Stimulated activated naive CD4-positive, alpha-beta T cell treated with Interleukin-2 at 50 U/mL for 16 hours (primary cell): ENCODE measurements at places on chromosomes 2 and 18.

GRCh38 chr18:48657447-48658120, 118.8 kb downstream of the CTIF start:
- DNase-seq = no peak

DNA sequence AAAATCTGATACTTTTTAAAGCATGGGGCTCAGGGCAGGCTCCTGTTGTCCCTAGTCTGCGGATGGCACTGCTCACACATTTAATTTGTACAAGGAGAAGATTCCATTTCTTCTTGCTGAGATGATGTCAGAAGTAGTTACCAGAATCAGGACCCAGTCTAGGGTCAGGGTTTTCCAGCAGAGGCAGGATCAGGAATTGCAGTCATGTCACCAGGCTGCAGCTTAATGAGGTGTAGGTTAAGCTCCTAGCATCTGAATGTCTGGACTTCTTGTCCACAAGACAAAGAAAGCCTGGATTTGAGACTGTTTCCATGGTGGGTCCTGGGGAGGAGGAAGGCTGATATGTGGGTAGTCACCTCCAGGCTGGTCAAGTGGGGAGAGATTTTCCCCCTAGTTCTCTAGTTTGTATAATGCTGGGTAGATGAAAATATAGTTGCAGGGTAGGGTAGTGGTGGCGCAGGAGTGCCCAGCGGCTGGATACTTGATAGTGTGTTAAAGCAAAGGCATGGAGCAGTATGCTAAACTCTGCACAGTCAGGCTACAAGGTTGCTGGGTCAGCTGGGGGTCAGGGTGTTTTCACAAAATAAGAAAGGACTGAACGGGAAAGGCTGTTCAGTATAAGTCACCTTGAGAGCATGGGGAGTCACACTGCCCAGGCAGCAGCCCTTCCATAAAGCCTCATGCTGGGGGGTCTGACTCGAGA, 148.4 kb downstream of the PRKCE start:
- DNase-seq = no peak

DNA sequence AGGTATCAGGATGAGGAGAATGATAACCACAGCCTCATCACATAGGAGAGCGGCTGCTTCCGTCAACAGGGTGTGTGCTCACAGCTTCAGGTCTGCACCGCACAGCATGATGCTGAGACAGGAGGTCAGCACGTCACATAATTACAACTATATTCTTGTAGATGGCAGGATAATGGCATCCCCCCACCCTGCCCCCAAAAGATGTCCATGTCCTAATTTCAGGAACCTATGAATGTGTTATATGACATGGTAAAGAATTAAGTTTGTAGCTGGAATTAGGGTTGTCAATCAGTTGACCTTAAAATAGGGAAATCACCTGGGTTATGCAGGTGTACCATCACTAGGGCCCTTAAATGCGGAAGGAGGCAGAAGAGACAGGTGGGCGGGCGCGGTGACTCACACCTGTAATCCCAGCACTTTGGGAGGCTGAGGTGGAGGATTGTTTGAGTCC, 73.9 kb downstream of the ARL4C start:
- DNase-seq = peak; percentile 38

DNA sequence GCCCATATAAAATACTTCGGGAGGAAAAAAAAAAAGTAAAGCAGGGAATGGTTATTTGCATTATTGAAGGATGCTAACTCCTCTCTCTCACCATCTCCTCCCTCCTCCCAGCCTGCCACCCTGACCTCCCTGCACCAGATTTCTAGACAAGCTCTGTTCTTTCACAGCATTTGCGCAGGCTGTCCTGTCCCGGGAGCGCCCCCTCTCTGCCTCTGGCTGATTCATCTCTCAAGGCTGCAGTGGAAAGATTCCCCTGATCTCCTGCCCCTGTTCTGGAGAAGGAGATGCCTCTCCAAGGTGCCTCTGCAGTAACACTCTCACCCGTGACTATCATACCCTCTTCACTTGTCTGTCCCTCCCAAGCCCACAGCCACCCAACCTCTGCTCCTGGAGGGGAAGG, 38.5 kb downstream of the COL4A4 start:
- no peak for DNase-seq

DNA sequence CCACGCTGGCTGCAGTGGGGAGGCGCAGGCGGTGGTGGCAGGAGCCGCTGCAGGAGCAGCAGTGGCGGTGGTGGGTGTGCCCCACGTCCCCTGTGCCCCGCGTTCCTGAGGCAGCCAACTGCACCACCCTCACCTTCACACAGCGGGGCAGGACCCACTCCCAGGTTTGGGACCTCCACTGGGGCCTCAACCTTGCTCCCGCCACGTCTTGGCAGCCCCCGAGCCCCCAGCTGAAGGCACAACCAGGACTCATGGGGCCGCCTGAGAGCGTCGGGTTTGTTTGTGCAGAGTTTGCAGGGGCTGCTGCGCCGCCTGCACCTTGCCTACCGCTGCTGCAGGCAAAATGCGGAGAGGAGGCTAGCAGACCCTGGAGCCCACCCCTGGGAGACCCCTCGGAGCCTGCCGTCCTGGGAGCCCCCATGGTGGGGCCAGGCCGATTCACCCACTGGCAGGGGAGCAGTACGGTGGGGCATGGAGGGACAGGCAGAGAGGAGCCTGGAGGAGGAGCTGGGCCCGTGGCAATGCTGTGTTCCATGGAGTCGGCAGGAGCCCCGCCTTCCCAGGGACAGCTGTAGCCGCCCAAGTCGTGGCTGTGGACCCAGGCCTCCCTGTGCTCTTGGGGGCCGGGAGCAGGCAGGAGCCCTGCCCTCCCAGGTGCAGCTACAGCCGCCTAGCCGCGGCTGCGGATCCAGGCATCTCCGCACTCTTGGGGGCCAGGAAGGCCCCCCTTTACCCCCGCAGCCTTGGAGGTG, 14.7 kb upstream of the EML6 start:
- no peak for DNase-seq

- DNase-seq = no peak
Measured at GRCh38 chr2:44060990-44061389, 65.2 kb upstream of the LRPPRC start.

GRCh38 chr2:24730481-24730880, 62.7 kb downstream of the PTRHD1 start:
- DNase-seq = no peak
